ENCODE measurements at places on chromosomes 7 and 10.

DNA sequence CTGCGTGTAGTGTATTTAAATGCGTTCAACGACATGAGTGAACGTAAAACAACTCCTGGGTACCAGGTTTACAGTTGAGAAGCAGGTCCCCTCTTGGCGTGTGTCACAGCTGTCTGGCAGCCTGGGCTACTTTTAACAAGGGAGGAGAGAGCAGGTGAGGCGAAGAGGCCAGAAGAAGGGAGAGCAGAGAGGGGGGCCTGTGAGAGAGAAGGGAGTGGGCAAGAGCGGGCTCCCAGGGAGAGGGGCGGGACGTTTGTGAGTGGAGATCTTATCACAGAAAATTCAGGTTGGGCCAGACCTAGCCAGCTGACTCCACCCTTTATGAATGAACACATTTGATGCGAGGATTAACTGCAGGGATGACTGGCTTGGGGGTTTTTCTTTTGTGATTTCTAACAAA is 154.0 kb downstream of the CAMK1D start:
- no peak for DNase-seq

- DNase-seq: no peak
Observed at GRCh38 chr10:77310288-77310840, 327.2 kb downstream of the KCNMA1 start.

DNA sequence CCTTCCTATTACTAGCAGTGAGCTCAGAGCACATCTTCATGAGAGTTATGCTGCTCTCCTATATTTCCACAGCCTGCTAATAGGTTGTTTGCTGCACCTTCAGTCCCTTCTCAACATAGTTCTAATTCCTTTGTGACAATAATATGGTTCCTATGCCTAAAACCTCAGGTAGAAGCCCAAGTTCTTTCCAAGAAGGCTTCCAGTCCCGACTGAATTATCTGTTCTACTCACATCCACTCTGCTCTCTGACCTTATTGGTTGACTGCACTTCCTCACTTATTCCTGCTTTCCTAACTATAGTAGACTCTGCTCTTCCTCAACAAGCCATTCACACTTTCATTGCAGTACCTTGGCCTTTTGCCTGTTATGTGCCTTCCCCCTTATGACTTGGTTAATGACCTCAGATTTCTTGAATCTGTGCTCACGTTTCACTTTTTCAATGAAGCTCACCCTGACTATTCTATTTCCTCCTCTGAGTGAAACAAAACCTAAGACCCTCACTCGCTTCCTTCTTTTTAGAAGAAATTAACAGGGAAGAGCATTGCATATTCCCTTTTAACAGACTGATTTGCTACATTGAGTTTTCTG is 132.7 kb downstream of the MDFIC start:
- no peak for DNase-seq

DNA sequence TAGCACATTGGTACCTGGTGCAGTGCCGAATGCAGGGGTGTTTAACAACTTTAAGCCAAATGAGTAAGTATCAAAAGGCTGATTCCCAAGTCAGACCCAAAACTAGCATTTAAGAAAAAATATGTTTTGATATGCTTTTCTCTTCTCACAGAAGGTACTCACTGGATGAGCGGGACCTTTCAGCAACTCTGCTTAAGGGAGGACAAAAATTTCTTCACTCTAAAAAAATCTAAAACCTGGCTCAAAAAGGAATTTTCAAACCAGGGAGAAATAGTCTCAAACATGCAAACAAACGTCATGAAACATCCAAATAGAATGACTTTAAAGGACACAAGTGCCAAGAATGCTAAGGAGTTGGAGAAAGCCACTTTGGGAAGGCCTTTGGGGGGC is 962.1 kb downstream of the KCNMA1 start:
- DNase-seq: no peak

DNA sequence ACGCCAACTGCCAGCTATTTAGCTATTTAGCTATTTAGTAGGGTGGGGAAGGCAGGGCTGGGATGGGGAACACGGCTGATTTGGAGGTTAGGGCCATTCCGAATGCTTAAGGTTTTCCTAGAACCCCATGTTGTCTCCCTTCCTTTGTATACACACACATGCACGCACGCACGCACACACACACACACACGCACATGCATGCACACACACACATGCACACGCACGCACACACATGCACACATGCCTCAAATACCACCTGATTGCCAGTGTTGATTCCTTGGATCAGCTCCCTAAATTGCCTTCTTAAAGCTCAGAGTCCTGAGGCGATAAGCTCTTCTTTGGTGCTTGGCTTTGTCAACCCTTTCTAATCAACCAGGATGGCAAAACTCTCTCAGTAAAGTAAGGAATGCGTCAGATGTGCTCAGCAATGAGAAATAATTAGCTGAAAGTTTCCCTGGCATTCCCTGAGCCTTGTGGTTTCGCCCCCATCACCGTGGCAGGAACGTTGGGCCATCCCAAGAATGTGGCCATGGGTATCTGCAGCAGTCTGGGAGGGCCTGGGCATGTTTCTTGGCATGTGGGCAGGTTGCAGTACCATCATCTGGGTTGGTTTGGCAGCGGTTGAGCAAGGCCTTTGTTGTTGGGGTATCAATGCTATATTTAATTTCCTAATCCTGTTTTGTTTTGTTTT is 305.6 kb downstream of the LRMDA start:
- DNase-seq: no peak

DNA sequence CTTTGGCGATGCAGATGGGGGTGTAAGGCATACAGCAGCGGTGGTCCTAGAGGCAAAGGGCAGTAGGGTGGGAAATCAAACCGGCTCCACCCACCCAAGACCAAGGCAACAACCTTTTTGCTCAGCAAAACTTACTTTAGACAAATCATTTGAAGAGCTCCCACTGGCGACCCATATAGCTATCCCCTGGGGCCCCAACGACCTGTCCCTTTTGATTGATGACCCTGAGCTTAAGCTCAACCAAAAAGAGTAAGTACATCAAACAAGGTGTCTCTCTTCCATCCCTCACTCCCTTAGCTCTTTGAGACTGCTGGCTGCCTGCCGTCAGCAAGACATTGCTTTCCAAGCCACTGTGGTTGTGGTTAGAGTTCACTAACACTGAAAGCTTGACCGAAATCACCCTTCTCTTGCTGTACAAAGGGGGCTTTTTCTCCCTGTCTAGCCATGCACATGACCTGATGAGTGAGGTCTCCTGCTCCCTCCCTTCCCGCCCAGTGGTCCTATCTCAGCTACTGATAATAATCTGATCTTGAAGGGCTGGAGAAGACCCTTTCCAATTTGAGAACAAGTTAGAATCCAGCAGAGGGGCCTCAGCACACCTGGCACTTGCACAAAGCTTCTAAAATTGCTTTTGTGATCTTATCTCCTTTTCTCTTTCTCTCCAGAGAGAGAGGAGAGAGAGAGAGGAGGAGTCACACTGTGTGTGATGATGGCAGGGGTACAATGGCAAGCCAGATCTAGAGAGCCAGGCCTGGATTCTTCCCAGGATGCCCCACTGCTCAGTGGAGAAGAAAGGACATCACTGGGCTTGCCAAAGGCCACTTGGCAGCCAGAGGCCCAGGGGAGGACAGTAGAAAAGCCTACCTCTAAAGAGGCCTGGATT is 42.2 kb downstream of the XPNPEP1 start:
- no peak for DNase-seq

DNA sequence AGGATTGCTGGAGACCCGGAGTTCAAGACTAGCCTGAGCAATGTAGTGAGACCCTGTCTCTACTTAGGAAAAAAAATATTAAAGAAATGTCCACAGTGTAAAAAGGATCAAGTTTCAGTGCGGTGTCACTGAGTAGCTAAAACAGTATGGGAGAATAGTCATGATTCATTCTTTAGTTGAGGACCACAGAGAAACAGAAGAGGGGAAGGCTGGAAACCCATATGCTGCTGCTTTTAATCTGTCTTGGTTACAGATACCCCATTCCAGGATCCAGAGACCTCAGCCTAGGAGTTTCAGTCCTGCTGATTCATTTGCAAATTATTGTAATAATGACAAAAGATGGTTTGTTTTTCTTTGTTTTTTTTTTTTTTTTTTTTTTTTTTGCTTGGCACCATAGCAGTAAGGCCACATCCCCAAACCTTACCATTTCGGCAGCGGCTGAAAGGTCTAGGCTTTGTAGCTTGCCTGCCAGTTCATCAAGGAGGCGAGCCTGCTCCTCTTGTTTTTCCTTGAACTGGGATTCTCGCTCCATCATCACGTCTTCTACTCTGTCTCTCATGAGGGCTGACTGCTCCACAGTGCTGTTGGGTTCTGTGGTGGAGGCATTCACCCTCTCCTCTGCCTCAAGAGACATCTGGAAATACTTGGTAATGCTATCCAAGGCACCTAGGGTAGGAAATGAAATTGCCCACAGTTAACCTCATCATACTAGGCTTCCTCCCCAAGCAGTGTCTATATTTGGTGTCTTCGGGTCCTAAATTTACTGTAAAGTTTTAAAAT is 44.2 kb downstream of the DLD start:
- peak; percentile 50 for DNase-seq

DNA sequence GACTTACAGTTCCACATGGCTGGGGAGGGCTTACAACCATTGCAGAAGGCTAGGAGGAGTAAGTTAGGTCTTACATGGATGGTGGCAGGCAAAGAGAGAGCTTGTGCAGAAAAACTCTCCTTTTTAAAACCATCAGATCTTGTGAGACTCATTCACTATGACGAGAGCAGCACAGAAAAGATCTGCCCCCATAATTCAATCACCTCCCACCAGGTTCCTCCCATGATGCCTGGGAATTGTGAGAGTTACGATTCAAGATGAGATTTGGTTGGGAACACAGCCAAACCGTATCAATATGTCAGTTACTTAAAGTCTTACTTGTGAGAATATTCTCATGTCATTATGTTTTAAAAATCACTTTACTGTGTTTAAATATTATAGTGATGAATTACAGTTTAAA is 481.9 kb downstream of the ARL4A start:
- no peak for DNase-seq

GRCh38 chr7:156184164-156184563 is 371.9 kb upstream of the SHH start:
- DNase-seq: no peak

DNA sequence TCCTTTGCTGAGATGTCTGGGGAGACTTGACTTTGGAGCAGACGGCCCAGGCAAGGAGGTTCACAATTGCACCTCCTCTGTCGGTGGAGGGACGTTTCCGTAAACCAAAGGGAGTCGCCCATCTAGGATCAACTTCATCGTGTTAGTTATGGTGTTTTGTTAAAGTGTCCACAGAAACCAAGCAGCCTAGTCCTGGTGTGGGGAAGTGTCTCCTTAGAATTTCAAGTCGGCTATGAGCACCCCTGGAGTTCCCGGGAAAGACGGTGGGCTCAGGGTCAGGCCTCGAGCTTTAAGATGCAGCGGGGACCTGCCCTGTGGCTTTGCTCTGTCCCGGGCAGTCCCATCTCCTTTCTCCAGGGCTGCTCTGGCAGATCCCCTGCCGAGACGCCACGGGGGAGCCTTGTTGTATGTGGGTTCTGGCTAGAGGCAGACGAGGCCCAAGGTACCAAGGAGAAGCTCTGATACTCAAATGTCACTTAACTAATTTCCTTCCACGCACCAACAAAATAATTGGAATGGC is 319.2 kb downstream of the ADARB2 start:
- DNase-seq: no peak

DNA sequence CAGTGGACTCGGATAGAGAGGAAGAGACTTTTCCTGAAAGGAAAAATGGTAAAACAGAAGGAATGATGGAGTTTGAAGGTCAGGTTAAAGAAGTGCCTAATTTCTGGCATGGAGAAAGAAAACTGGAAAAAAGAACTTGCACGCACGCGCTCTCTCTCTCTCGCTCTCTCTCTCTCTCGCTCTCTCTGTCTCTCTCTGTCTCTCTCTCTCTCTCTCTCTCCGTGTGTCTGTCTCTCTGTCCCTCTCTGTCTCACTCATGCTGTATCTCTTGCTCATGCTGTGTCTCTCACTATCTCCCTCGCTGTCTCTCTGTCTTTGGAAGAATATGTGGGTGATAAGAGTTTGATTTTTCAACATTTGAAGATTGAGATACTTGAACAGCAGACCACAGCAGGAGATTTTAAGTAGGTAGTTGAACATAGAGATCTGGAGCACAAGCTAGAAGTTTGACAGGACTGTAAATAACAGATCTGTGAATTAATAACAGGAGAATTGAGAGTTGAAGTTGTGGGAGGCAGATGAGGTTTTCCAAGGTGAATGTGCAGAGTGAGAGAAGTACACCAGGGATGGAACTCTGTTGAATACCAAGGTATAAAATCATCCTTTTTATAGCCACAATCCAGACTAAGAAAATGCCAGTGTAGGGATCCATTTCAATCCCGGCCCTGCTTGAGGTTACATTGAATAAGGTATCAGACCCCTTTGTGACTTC is 33.1 kb downstream of the ADD3 start:
- no peak for DNase-seq

DNA sequence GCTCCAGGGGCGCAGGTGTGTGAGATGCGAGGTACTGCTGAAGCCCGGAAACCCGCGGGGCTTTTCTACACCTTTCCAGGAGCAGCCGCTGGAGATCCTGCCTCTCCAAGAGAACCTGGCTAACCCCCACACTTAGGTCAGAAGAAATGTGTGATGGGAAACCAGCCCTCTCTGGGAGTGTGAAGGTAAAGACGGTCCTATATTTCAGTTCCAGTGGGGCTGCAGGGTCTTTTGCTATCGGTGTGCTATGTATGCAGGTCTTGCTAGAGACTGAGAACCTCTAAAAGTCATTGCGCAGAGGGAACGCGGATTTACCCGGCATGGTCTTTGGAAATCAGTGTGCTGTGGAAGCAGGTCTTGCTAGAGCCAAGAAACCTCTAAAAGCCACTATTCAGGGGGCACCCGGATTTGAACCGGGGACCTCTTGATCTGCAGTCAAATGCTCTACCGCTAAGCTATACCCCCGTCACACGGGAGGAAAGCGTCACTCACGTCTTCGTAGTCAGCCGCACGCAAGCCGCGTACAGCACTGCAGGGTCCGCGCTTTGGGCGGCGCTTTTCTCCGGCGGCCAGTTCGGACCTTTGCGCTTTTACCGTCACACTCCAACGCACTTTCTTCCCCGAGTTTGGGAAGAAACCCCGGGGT is 46.0 kb downstream of the ZNF777 start:
- peak; percentile 41 for DNase-seq

DNA sequence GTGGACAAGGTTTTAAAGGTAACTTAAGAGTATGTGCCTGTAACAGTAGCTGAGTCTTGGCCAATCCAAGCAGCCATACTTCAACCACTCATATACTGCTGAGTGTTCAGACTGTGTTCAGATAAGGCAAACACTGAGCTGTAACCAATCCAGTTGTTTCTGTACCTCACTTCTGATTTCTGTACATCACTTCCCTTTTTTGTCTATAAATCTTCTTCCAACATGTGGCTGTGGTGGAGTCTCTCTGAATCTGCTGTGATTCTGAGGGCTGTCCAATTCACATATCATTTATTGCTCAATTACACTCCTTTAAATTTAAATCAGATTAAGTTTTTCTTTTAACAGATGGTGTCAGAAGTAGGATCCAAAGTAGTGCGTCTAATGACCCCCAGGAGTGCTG is 149.5 kb upstream of the PHF14 start:
- DNase-seq: no peak

All from AG08395 (cell line).